ENCODE measurements at places on chromosomes 5 and 9. TPM values are rescaled to one million over a fixed set of nuclear protein-coding genes. Genes with fewer than 3 reads are reported as not detected.

DNA sequence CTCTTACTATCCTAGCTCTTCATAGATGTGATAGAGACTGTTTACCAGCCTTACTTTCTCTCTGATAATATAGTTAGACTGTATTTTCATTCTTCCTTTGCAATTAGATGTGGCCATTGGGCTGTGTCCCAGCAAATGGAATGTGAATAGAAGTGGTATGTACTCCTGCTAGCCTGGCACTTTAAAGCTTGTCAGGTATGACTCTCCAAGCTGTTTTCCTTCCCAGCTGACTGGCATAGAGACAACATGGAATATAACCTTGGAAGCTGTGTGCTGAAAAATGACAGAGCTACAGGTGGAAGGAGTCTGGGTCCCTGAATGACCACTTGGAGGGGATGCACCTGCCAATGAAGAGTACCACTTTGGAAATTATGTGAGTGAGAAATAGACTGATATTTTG, 116.2 kb downstream of the DIRAS2 start:
- peak; percentile 40 for DNase-seq

DNA sequence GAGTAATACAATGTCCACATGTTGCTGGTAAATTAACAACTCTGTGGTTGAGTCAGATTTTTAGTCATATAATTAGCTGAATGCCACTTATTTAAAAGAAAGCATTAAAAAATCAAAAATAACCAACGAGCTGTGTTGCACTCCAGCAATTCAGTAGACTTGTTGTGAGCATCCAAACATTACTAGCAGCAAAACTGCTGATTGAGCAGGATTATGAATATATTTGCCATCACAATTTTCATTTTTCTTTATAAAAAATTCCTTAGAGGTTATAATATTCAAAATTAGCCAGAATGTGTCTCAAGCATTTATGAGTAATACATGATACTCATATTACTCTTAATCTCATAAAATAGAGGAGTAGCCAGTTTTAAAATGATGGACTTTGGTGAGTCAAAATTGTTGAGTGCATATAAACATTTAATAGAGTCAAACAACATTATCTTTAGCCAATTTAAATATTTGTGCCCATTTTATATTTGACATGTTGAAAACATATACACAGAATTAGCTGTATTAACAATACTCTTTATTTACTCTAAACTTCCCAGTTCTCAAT, 44.0 kb downstream of the ST8SIA4 start:
- no peak for DNase-seq

DNA sequence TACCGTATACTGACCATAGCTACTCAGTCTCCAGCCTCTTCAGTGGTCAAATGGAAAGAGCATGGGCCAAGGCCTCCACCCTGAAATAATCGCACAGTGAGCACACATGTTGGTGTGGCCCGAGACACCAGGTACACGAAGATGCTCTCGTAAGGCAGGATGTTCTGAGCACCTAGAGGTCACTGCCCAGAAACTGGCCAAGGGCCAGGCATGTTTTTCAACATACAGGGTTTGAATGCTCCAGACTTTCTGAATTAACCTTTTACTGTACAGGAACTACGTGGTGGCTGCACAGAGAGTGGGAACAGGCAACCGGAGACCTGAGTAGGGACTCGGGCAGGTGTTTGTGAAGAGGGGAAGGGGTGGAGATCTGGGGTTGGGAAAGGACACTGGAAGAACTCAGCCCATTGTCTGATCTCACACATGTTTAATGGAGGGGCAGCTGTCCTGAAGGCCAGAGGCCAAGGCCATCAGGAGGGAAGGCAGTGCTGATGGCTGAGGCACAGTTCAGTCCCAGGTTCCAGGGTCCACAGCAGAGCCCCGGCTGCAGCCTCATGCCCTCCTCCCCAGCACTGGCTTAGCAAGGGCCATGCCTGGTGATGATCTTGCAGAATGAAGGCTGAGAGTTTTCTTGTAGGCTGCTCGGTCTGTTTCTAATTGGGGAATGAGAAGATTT, 48.5 kb upstream of the ANKRD18A start:
- no peak for DNase-seq

DNA sequence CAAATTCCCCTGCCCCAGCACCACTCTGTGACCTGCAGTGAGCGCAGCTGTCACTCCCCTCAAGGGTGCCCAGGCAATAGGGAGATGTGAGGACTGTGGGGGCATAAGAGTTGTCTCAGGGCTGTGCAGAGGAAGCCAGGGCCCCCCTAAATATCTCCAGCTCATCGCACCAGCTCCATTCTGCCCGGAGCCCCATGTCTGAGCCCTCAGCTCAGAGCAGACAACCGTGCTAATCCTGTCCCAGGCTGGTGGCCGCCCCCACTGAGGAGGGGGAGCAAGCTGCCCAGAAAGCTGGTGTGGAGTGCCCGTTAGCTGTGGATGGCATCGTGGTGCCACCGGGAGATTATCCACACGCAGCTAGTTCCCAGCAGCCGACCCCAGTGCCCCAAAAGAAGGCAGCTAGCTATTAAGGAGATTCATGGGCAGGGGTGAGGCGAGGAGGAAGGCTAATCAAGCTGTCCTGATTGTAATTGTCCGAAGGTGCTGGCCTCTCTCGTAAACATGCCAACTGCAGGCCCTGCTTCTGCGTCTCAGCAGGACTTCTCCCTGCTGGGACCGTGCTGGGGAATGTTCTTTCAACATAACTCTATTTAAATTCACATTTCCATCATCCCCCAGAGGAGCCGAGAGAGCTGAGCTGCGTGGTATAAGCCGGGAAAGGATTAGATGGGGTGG, 17.0 kb upstream of the FIBCD1 start:
- DNase-seq: no peak

SVEP1 gene
- total RNA-seq: 0.17 TPM

UNC13B gene
- 52.7 TPM for total RNA-seq
